Ovary (tissue), 10 donors: ENCODE measurements at places on chromosomes 11 and 22.

DNA sequence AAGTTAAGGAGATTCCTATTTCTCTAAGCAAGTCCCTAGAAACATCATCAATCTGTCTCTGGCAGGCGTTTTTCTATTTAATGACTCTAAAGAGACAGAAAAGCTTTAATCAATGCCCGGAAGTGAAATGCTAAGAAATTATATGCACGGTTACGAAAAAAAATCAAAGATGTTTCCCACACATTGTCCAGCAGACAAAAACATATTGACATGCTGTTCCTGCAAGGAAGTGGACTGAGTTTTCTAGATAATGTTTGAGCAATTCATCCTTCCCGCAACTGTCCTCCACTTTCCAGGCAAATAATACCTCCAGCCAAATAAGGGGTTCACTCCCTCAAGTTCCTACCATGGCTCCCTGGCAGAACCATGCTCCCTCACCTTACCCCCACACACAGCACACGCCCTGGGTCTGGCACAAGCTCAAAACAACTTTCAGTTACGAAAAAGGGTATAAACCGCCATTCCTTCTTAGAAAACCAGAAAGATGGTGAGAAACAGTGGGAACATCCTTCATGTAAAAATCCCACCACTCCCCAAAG, 29.6 kb downstream of the GALNT18 start:
- no peak for DNase-seq

DNA sequence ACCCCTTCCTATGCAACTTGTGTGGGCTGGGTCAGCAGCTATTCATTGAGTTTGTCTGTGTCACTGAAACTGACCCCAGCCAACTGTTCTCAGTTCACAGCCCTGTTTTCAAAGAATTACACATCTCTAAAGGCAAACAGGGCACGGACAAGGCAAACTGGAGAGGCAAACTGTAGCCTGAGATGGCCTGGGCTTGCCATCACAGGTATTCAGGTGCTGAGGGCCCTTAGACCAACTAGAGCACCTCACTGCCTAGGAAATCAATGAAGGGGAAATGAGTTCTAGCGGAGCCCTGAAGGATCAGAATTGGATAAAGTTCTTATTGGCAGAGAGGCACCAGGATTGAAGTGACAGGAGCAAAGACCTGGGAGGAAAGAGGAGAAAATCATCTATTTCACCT, 24.0 kb downstream of the PIK3IP1 start:
- DNase-seq, result no peak

DNA sequence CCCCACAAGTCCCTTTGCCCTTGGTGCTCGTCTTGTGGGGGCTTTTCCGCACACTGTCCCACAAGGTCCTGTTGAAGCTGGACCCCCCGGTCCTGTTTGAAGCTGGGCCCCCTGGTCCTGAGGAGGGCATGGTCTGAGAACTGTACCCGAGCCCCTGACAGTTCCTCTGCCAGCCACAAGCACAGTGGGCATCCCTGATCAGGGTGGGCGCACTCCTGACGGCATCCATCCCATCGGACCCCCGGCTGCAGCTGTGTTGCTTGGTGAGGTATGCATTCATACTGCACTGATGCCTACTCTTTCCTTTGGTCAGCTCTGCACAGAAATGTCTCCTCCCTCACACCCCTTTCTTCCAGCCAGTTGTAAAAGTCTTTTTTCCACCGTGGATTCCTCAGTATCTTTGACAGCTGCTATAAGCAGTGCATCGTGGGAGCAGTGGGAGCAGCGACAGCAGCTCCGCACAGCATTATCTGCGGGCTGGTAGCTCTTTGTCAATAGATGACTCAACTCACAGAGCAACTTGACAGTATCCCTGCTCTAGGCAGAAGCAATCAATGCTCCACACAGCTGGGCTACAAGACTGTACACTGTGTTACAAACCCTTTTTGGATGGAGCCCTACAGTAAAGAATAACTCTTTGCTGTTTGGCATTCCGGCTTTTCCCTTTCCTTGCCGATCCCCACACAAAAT, 1030.8 kb upstream of the CCDC90B start:
- DNase-seq, result peak; percentile 20

- no peak for DNase-seq
Measured at GRCh38 chr11:130076778-130077481, 7.2 kb downstream of the APLP2 start.

DNA sequence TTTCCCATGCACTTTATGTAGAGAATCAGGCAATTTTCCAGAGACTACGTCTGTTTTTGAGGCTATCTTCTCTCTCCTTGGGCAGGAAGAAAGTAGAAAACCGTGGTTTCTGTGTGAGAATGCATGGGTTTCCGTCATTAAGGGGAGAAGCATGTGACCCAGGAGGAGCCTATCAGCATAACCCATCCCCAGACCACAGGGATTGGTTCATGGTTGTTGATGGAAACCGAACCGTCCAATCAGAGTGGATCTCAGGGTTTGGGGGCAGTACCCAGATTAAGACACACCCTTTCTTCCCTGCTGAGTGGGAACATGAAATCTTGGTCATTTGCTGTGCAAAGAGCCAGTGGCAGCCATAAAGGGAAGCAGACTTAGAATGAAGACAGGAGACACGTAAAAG, 517.8 kb downstream of the MN1 start:
- DNase-seq, result no peak

GRCh38 chr11:12280199-12280837, 97.1 kb upstream of the PARVA start:
- no peak for DNase-seq

GRCh38 chr22:44956840-44957767, 52.7 kb downstream of the PHF21B start:
- DNase-seq, result no peak
